ENCODE measurements at places on chromosomes 12 and 14.

GRCh38 chr14:39229222-39229543, 4.5 kb upstream of the MIA2 start:
- no peak for DNase-seq

- DNase-seq = no peak
Measured at GRCh38 chr12:50050410-50051098, 6.8 kb upstream of the ASIC1 start.

GRCh38 chr12:82430541-82431145, 72.3 kb downstream of the METTL25 start:
- DNase-seq = no peak

DNA sequence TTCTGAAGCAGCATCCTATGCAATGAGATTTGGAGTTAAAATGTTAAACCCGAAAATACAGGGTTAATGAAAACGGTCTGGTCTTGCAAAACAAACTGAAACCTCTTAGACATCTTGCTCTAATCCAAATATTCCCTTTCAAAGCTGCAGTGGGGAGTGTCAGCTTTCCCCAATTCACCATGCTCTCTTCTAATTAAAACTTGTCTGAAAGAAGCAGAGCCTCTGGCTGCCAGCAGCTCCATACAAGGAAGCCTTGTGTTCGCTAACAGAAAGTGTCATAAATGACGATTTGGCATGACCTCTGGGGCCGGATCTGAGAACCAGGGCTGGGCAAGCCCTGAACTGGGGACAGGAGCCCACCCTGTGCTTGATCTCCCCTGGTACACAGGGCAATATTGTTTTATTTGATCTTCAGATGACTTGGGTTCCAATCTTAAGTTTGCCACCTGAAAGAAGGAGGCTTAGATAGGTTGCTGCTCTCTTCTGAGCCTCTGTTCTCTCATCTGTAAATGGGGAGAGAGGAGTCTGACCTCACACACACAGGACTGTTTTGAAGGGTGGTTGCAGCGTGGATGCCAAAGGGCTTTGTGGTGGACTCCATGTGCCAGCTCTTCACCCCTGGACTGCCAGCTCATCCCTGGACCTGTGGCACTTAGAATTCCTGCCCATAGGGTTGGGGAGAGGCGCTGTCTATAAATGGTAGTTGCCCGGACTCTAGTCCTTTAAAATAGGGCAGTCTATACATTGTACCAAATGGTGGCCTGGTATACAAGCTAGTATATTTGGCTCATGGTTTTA, 7.8 kb downstream of the KMT5A start:
- DNase-seq = no peak

- no peak for DNase-seq
Measured at GRCh38 chr12:86367137-86367536, 110.9 kb upstream of the MGAT4C start.

DNA sequence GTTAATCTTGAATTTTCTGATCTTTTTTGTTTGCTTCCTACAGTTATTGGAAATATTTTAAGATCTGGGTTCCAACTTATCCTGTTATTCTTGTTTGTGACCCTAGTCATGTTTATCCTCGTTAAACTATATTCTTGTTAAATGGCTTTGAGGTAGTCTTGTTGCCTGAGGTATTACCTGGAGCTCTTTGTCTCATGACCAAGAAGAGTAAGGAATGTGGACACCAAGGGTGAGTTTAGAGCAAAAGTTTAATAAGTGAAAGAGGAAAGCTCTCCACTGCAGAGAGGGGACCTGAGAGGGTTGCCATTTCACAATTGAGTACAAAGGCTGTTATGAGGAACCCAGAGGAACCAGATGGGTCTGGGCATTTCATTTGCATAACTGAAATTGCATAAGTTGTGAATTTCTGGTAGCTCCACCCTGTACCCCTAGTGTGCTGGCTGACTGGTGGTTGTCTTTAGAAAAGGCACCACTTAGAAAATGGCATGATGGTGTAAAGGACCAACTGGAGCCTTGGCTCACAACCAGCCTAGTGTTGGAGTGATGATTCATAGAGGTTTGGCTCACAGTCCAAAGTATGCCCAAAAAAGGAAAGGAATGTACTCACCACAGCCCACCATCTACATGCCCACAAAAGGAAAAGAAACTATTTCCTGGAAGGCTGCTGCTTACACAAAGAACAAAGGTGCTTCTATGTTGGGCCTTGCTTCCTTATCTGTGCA, 36.7 kb upstream of the RESF1 start:
- DNase-seq = no peak

- no peak for DNase-seq
Measured at GRCh38 chr12:5220099-5220498, 176.4 kb downstream of the KCNA5 start.

GRCh38 chr14:65038966-65039365, 52.3 kb downstream of the FNTB start:
- DNase-seq = no peak

Measured in T-helper 17 cell (primary cell).